ENCODE measurements at places on chromosomes 5 and 9.

DNA sequence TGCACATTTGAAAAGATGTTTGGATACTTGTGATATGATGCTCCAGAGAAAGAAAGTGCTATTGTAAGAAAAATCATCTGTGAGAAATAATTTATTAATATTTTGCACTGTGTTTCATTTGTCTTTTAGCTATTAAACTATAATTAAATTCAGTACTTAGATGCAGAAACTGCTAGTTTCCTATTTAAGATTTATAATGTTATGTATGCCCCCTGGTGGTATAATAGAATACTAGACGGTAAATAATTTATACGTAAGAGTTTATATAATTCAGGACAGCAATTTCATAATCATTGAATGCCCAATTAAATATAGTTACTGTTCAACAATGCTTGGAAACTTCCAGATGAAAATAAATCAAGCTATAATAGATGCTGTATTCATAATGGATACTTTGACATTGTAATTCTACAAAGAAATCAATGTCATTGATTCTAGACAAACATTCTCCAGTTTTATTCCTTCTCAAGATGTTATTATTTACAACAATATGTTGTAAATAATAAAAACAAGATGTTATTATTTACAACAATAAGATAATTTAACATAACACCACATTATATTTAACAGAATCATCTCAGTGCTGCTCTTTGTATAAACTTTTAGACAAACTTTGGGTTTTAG lies 101.0 kb downstream of the TMEM232 start:
- DNase-seq = no peak

DNA sequence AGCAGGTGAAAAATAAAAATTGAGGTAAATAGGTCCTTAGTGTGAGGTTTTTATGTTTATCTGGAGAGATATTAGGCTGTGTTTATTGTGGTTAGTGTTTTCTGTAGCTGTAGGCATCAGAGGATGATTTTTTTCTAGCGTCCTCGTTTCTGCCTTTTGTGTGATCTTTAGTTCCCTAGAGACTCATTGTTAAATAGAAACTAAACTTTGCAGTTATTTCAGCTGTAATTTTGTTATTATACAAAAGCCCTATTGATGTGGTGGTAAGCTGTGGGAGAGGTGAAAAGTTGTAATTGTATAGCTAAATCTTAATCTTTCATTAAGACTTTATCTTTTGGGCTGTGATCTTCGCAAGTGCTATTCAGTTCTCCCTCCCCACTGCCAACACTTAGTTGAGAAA lies 340.3 kb downstream of the CYLC2 start:
- no peak for DNase-seq

DNA sequence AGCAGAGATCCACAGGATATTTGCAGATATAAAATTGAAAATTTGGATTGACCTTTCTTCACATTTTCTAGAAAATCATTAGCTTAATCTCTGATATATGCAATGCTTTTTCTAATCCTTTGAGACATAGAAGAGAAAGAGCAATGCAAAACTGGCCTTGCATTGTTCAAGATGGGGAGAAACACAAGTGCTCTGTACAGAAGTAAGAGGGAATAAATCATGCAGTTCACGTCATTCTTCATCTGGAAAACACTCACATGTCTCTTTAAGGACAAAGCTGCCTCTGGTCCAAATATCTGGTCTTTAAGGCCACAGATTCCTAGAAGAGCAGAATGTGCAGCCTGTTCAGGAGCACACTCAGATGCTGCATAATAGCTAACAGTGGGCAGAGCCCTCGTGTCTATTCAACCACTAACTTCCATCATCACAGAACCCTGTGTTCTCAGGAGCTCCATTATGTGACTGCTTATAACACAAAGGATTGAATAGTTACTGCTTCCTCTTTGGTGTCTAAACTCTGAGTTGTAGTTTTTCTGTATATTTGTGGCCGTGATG lies 277.5 kb downstream of the PLK2 start:
- no peak for DNase-seq

GRCh38 chr5:87392170-87392569 lies 20.6 kb downstream of the CCNH start:
- DNase-seq = no peak

DNA sequence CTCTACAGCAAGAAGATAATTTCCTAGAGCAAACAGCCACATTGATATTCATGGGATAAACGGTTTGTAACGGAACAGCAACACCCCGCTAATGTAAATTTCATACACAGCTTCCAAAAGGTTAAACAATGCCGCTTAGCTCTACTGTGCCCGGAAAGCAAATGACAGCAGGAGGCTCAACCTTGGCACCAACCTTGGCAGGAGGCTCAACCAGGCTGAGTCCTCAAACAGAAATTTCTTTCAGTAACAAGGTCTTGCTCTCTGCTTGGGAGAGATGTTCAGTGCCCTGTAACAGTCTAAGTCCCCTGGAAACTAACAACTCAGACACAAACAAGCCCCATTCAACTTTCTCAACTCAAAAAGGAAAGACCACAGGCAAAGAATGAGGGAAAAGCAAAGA lies 11.1 kb upstream of the PPP1R2B start:
- no peak for DNase-seq
